ENCODE measurements at places on chromosomes 5 and 9. TPM values are rescaled to one million over a fixed set of nuclear protein-coding genes. Genes with fewer than 3 reads are reported as not detected.

The FOXD4L3 gene
- total RNA-seq, result not detected

DNA sequence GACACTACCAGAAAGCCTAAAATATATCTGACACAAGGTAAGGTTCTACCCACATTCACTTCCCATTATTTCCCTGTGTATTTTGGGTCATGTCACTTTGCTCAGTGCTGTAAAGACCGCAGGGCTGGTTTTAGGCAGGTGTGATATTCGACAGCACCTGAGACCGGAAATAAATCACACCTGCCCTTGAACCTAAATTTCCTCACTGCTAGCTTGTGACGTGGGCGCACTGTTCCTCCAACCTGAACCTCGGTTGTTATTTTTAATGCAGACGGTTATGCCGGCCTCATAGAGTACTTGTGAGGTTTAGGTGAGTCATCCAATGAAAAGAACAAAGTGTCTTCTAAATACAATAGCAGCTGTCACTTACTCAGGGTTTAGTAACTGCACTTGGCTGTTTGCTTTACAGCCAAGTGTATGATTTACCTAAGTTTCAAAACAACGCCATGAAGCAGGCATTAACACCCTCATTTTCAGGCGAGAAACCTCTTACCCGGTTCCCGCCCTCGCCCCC lies 20.7 kb upstream of the ZNF782 start:
- no peaks in the 10 kb centered on the region for H3K36me3 ChIP-seq
- peak overlapping the region; percentile 56 for H3K4me3 ChIP-seq
- no peaks in the 10 kb centered on the region for H3K27me3 ChIP-seq

The SLC34A3 gene
- 4.0 TPM for total RNA-seq

DNA sequence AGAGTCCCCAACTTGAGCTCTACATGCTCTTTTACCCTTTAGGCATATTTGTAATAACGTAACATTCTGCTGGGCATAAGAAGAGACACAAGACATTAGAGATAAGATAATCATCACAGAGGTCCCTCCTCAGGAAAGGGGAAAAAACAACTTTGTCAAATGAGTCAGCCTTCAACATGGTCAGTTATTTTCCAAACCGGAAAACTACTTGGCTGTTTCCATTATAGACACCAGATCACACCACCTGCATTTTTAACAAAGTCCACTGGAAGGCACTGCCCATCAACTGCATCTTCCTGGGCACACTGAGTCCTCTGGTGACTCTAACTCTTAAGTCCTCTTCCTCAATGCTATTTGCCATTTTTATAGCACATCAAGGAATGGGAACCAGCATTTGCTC lies 221.8 kb downstream of the FAM114A2 start:
- H3K27ac ChIP-seq, result no peak overlapping the region
- H3K4me3 ChIP-seq, result no peak overlapping the region
- H3K27me3 ChIP-seq, result no peaks in the 10 kb centered on the region

DNA sequence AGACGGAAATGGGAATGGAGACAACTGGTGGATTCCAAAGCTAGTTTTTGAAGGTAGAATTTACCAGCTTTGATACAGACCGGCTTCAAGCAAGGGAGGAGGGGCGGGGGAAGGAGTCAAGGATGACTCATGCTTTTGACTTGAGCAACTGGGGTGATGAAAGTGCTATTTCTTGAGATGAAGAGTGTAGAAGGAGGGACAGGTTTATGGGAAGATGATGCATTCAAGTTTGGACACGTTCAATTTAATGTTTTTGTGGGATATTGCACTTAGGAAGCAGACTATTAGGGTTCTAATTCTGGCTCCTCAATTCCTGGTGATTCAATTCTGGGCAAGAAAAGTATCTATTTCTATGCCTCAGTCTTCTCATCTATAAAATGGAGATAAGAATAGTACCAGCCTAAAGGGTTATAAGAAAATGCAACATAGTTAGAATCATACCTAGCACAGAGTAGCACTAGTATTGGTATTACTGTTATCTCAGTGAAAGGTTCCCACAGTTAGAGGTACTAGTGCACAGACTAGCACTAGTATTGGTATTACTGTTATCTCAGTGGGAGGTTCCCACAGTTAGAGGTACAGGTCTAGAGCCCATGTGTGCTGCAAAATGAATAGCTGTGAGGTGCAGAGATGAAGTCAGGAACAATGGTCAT lies 4.6 kb downstream of the NIPAL4 start:
- no peak overlapping the region for H3K4me3 ChIP-seq
- H3K4me1 ChIP-seq, result no peaks in the 10 kb centered on the region
- H3K27ac ChIP-seq, result no peak overlapping the region
- DNase-seq, result no peak
- H3K36me3 ChIP-seq, result no peaks in the 10 kb centered on the region

DNA sequence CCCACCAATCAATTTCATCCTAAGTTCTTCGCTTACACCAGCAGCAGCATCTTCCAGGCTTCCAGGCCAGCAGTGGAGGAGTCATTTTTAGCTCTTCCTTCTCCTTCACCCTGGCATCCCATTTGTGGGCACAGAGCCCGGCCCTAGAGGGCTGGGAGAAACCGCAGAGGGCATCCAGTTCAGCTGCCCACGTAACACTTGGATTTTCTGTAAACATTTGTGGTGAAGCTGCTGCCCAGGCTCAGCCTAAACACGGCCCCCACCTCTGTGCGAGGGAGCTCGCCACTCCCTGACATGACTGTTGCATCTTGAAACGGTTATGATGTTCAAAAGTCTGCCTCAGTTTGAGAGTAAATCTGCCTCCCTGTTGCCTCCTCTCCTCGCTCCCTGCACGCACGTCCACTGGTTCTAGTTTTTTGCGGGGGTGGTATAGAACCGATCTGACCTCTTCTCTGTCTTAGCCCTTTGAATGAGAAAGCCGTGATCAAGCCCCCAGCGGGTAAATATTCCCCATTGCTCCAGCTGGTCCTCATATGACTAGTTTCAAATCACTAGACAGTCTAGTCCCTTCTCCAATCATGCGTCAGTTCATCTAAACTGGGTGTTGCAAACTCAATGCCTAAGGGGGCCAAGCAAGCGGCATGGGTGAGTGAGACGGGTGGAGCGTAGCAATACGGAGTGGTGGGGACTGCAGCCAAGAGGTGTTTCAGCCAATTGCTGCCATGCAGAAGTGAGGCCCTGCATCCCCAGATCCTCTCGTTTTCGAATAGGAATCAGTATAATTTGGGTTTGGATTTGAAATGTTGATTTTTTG lies 34.9 kb upstream of the N4BP3 start:
- no peak overlapping the region for H3K27ac ChIP-seq
- no peaks in the 10 kb centered on the region for H3K36me3 ChIP-seq
- no peaks in the 10 kb centered on the region for H3K27me3 ChIP-seq
- no peaks in the 10 kb centered on the region for H3K4me1 ChIP-seq
- no peak overlapping the region for H3K4me3 ChIP-seq
- DNase-seq, result no peak

GRCh38 chr5:1014346-1014745 lies 5.7 kb downstream of the NKD2 start:
- H3K27ac ChIP-seq, result no peak overlapping the region
- DNase-seq, result no peak
- H3K36me3 ChIP-seq, result no peaks in the 10 kb centered on the region
- H3K4me3 ChIP-seq, result no peak overlapping the region
- no peaks in the 10 kb centered on the region for H3K4me1 ChIP-seq

DNA sequence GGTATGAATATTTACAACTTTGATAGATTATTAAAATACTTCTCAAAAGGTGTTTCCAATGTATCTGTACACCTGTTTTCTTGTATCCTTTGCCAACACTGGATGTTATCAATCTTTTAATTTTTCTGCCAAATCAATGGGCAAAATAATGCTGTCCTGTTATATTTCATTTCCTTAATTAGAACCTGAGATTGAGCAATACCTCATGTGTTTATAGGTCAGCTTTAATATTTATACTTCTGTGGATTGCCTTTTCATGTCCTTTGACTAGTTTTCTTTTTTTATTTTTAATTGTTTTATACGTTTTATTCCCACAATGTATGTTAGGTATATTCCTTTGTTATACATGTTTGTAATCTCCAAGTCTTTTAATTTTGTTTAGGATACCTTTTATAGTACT lies 77.6 kb downstream of the JAK2 start:
- H3K36me3 ChIP-seq, result peaks cover 20% of the 10 kb centered on the region
- no peak overlapping the region for H3K4me3 ChIP-seq
- no peak overlapping the region for H3K27ac ChIP-seq
- no peak for DNase-seq

DNA sequence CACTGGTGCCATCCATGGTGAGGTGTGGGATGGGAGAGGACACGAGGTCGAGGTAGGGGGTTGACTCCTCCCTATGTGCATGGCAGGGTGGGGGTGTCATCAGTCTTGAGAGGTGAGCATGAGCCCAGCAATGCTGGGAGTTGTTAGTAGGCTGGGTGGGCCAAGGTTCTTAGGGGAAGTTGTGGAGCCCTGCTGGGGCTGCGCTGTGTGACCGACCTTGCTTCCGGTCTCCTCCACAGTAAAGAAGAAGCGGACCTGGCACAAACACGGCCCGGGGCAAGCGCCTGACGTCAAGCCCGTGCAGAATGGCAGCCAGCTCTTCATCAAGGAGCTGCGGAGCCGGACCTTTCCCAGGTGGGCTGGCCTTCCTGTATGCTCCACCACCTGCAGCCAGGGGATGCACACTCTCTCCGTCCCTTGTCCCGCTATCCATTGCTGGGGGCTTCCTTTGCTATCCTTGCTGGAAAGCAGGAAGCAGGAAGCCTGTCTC lies 59.8 kb downstream of the PHF2 start:
- DNase-seq, result no peak
- H3K27ac ChIP-seq, result no peak overlapping the region
- no peak overlapping the region for H3K4me3 ChIP-seq

The MAMDC2 gene
- 8.9 TPM for total RNA-seq

DNA sequence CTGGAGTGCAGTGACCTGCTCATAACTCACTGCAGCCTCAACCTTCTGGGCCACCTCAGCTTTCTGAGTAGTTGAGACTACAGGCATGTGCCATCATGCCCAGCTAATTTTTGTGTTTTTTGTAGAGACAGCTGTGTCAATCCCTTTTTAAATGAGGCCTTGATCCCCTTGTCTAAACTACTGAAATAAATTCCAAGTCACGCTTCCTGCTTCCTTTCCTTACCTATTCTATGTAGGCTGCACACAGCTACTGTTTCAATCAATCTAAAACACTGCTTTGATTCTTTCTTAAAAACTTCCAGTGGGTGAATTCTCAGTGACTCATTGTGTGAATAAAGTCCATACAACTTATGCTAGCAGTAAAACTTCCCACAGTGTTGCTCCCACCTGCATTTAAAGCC lies 2.9 kb upstream of the C7 start:
- H3K27me3 ChIP-seq, result no peaks in the 10 kb centered on the region
- H3K27ac ChIP-seq, result no peak overlapping the region
- no peak overlapping the region for H3K4me3 ChIP-seq
- H3K4me1 ChIP-seq, result no peaks in the 10 kb centered on the region
- H3K36me3 ChIP-seq, result no peaks in the 10 kb centered on the region
- no peak for DNase-seq

DNA sequence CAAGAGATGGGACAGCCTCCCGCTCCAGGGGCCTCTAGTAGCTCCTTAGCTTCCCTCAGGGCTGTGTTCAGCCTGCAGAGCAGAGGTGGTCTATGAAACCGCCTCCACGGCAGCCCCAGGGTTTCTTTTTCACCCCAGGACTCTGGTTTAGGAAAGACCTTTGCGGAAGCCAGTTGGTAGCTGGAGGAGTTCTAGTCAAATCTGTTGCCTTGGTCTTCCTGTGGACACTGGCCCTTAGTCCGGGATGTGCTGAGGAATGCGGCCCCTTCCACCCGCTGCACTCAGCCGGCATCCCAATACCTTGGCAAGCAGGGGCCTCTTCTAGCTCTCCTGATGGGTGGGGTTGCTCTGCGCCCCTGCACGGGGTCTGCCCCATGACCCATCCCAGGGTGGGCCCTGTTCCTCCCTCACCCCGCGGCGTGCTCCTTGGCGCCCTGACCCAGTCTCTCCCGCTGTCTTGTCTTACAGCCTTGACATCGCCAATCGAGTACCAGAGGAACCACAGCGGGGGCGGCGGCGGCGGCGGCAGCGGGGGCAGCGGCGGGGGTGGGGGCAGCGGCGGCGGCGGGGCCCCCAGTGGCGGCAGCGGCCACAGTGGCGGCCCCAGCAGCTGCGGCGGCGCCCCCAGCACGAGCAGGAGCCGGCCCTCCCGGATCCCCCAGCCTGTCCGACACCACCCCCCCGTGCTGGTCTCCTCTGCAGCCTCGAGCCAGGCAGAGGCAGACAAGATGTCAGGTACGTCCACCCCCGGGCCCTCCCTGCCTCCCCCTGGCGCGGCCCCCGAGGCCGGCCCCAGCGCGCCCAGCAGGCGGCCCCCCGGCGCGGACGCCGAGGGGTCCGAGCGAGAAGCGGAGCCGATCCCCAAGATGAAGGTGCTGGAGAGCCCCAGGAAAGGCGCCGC lies 94.3 kb upstream of the OTULINL start:
- no peak overlapping the region for H3K4me3 ChIP-seq
- H3K4me1 ChIP-seq, result peaks cover 18% of the 10 kb centered on the region
- no peak for DNase-seq

GRCh38 chr9:14812806-14813205 lies 90.3 kb upstream of the CER1 start:
- no peaks in the 10 kb centered on the region for H3K4me1 ChIP-seq
- no peaks in the 10 kb centered on the region for H3K36me3 ChIP-seq
- no peak for DNase-seq
- H3K27me3 ChIP-seq, result no peaks in the 10 kb centered on the region
- H3K27ac ChIP-seq, result no peak overlapping the region

GRCh38 chr9:132032238-132032950 lies 47.3 kb downstream of the MED27 start:
- DNase-seq, result no peak
- no peaks in the 10 kb centered on the region for H3K4me1 ChIP-seq
- H3K36me3 ChIP-seq, result no peaks in the 10 kb centered on the region
- H3K4me3 ChIP-seq, result no peak overlapping the region
